Stimulated activated CD8-positive, alpha-beta memory T cell treated with anti-CD3 and anti-CD28 coated beads, Interleukin-4, amount 100 ng/mL, for 4 hours (primary cell): ENCODE measurements at places on chromosomes 13 and 19.

GRCh38 chr19:35783469-35784434 lies 8.4 kb downstream of the ARHGAP33 start:
- DNase-seq, result no peak

GRCh38 chr19:611481-611868 lies 21.8 kb downstream of the HCN2 start:
- peak; percentile 54 for DNase-seq

GRCh38 chr19:4363571-4364304 lies 20.4 kb downstream of the MPND start:
- no peak for DNase-seq

DNA sequence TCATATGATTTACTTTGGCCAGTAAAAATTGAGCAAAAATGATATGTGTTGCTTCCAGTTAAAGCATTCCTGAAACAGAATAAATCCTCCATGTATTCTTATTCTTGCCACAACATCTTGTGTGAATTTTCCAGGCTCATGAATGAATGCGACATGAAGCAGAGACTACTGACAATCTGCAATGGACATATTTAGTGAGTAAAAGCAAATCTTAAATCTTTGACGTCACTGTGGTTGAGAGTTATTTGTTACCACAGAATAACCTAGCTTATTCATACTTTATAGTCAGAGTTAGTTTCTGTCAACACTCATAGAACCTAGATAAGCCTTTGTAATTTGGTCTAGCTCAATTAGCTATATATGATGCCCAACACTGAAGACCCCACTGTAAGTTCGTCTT lies 1443.1 kb downstream of the PCDH9 start:
- no peak for DNase-seq

DNA sequence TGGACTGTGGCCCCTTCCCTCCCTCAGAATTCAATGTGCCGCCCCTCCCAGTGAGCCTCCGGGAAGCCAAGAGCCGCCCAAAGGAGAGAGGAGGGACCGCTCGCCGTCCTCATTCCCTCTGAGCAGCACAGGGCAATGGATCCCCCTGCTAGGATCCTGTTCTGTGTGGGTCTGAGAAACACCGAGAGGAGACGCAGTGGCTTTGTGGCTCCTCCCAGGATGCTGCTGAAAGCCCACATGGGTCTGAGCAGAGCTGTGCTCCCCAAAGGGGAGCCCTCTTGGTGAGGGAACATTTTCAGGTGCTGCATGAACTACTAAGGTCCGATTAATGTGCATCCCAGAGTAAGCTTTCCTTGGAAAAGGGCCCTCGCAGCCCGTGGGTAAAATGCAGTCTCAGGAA lies 30.4 kb downstream of the DHRS12 start:
- no peak for DNase-seq

DNA sequence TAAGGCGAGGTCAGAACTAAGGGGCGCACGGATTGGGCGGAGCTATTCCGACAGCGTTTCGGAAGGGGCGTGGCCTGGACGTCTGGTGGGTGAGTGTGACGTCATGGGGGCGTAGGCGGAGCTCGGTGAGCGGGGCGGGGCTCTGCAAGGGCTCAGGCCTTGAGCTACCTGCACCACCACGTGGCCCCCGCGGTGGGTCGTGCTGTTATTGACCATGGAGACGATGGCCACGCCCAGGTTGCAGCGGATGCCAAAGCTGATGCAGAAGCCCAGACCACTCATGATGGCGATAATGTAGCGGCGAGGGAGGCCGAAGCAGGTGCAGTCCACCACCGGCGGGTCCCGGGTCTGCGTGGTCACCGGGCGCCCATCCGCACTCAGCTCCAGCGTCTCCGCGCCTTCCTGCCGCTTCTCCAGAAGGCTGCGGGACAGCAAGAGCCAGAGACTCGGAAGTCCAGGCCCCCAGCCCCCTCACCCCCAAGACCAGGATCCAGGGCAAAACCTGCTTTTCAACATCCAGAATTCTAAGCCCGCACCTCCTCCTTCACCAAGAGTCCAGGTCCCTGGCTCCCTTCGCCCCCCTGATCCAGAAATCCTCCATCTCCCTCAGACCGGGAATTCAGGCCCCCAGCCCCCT lies 4.8 kb downstream of the SLC17A7 start:
- no peak for DNase-seq

- no peak for DNase-seq
Observed at GRCh38 chr13:66842766-66843165, 387.4 kb downstream of the PCDH9 start.

DNA sequence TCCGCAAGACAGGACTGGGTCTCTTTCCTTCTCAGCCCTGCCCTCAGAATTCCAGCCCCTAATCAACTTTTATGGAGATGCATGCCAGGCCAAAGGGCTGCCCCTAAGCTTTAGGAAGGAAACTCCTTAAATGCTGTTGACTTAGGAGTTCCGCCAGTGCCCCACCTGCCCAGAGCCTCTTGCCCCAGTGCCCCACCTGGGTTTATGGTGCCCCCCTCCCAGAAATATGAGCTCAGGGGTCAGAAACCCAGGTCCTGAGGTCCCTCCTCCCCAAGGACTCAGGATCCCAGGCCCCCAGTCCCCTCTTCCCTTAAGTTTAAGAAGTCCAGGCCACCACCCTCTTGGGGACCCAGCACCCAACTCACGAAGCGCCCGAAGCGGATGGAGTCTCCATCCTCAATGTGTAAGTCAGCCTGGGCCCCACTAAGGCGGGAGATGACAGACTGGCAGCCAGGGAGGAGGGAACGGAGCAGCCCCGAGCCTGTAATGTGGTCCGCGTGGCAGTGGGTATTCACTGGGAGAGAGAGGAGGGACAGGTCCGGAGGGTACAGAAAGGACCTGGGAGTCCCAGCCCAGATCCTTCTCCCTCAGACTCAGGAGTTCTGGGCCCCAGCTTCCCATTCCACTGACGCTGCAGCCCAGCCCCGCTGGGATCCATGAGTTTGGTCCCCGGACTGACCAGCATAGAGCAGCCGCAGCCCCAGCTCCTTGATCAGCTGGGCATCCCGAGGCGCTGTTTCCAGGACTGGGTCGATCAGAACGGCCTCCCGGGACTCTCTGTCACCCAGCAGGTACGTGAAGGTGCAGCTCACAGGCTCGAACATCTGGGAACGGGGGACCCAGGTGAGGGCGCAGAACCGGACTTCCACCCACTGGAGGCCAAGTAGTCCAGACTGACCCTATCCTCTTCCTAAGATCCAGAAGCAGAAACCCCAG lies 897 bp downstream of the ETHE1 start:
- no peak for DNase-seq

DNA sequence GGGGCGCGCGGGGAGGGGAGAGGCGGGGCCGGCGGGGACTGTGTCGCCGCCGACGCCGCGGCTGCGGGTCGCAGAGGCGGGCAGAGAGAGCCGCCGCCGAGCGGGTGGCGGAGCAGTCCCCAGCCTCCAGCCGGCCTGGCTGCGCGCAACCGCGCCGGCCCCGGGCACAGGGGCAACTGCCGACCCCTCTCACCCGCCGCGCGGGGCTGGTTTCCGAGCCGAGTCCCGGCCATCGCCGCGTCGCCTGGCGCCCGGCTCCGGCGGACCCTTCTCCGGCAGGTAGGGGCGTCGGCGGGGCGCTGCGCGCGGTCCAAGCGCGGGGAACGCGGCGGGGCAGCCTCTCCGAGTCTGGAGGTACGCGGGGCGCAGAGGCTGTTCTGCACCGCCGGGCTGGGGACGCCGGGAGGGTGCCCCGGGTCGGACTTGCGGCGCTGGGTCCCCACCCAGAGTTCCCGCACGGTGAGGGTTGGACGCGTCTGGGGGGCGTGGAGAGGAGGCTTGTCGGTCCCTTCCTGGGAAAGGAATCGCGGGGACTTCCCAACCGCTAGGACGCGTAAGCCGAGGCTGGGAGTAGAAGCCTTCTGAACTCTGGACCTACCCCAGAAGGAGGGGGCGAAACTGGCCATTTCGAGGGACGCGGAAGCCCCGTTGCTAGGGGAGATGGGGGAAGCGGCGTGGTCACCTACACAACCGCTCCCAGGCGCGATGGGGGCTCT lies 133.6 kb upstream of the MYO16 start:
- no peak for DNase-seq

GRCh38 chr13:100106005-100106404 lies 17.1 kb downstream of the PCCA start:
- no peak for DNase-seq

DNA sequence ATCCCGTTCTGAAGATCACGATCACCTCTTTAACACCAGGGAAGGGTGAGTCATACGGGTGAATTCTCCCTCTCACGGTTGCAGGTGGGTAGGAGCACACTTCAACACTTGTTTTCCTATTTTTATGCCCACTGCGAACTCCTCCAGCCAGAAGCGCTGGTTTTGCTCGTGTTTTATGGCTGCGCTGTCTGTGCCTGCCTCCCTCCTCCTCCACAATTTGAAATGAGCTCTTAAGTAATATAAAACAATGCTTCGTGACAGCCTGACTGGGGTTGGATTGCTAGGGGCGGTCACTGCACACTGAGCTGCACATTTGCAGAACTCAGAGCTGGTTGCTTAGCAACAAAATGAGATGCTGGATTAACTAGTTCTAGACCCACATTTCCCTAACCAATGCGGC lies 12.9 kb downstream of the CCDC70 start:
- DNase-seq, result no peak

DNA sequence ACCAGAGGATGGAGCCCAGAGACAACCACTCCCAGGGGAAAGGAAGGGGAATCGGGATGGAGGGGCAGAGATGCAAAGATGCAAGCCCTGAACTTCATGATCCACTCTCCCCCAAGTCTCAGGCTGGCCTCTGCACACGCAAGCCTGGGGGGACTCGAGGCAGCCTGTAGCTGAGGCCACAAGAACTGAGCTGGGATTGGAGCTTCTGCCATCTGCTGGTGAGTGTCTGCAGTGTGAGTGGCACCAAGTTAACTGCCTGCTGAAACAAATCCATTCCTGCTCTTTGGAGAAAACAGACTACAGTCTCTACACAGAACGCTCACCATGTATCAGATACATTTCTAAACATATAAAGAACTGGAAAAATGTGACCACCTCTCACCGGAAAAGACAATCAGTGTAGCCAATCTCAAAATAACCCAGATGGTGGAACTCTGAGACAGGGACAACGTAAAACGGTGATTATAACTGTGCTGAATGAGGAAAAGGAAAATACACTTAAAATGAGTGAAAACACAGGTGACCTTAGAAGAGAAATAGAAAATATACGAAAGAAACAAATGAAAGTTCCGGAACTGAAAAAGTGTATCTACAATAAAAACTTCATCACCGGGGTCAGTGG lies 62.1 kb downstream of the KLF2 start:
- no peak for DNase-seq

DNA sequence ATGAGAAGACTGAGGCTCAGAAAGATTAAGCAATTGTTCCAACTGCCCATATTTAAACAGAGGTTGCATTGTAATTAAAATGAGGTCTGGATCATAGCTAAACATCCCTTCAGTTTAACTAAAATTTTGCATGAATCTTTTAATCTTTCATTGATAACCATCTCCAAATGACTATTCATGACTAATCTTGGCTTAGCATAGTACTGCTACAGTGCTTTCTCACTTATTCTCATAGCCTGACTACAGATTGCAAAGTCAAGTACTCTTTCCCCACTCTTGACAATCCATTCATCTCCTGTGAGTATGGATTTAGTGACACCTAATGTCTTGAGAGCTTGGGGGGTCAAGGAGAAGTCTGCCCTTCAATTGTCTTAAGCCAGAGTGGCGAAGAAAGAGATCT lies 258.4 kb downstream of the RFC3 start:
- DNase-seq, result no peak

GRCh38 chr19:12777217-12778016 lies 2.1 kb upstream of the HOOK2 start:
- DNase-seq, result no peak

DNA sequence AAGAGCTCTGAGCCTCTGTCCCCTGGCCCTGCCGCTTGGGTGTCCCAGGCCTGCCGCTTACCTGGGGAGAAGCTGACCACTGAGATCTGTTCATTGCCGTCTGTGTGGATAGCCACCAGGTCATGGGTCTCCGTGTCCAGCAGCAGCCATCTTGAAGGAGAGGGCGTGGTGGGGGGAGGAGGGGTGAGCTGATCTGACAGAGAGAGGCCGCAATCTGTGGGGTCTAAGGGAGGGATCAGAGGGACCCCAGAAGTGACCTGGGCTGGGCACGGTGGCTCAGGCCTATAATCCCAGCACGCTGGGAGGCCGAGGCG lies 14.6 kb upstream of the GPR4 start:
- no peak for DNase-seq

DNA sequence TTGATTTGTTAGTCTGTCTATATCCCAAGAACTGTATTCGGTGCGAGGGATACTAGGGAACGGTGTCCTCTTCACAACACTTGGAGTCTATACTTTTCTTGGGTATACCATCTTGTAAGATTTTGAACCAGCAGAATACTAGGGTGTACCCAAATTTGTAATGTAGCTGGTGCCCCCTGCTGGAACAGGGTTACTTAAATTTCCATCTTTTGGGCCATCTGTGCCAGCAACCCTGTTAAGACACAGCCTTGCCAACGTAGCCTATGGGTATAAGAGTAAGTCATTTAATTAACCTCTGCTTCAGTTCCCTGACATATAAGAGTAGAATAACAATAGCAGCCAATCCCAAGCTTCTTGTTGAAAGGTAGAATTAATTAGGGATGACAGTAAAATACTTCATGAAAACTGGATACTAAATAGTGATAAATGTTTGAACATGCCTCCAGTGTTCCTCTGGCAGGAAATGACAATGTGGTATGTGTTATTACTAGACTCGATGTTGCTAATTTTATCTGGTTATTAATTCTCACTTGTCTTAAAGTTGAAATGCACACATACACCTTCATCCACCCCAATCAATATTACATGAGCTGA lies 607.6 kb downstream of the FGF9 start:
- DNase-seq, result peak; percentile 49

DNA sequence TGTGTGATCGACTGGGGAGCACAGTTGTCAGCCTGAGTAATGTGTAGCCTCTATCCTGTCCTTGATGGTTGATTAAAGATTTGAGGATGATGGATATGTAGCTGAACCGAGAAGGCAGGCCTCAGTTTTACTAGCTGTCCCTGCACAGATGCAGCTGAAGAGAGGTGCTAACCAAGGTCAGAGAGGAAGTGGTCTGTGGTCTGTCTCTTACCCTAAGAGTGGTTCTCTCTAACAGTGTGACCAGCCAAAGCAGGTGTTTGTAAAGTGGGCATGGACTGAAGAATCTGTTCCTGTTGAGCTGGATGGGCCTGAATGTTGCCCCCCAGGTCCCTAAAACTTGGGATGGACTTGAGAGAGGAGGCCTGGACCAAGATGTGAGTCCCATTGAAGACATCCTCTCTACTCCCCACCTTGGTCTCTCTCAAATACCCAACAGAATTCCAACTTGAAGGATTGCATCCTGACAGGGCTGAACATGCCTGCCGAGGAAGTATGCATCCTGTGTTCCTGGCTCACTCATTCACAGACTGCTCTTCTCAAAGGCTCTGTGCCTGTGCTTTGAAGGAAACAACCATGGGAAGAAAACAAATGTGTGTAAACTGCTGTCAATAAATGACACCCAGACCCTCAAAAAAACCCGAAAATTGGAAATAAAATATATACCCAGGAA lies 223.8 kb downstream of the MAB21L1 start:
- no peak for DNase-seq

- no peak for DNase-seq
Observed at GRCh38 chr19:12075538-12076139, 11.1 kb downstream of the ZNF844 start.
